ENCODE measurements at places on chromosomes 2 and 18. TPM values are rescaled to one million over a fixed set of nuclear protein-coding genes. Genes with fewer than 3 reads are reported as not detected.
A peak's percentile ranks its signal among the peaks of the same experiment; 100 is the strongest.

The ST8SIA3 gene
- total RNA-seq: 0.04 TPM

The CASP10 gene
- total RNA-seq: 7.5 TPM

DNA sequence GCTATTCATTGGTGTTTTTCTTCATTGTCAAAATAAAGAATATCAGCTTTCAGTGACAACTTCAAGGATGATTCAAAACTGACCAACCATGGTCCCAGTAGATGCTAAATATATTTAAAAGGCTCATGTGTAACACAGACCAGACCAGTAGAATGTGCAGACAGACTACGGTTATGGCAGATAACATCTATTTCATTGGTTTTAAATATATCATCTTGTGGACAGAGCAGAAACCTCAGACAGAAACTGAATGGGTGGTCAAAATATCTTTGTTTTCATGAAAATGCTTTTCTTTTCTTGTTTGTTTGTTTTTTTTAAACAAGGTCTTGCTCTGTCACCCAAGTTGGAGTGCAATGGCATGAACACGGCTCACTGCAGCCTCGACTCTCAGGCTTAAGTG lies 107.4 kb upstream of the CREB1 start:
- ATAC-seq: no peak

- ATAC-seq: peak; percentile 63
Measured at GRCh38 chr18:6414723-6415417, at the start of gene L3MBTL4. L3MBTL4 (minus strand) TSS chr18:6414911; CDS start chr18:6311625, 103,286 bp downstream.

The CAPN10 gene
- 21.3 TPM for total RNA-seq

The DSG2 gene
- 1.4 TPM for total RNA-seq

DNA sequence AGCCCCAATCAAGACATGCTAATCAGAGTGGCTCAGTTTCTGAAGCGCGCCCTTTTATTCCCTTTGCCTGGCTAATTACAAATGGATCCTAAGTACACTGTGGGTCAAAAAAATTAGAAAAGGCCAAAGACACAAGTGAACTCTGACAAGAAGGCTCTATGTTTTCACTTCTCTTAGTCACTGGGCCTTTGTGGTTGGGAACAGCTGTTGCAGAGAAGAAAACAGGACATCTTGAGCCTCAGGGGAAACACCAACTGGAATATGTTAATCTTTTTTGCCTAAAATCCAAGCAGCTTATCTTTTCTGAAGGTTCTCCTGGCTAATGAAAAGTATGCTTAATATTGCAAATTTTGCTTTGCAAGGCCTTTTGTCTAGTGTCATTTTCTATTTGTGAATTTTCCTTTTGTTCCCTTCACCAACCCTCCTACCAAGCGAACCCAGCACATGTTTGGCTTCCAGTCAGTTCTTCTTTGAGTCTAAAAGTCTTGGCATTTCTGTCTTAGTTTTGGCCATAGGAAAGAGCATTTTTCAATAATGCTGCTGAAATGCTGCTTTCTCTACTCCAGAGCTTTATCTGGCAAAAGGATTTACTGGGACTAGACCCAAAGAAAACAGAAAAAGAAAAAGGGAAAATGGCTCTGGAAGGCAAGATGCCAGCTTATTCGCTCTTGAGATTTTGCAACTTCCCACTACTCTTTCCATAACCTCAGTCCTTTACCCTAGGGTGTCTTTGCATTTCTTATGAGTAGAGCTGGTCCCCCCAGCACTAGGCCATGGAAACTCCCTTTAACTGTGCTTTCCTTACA lies 440.2 kb upstream of the ST6GAL2 start:
- peak; percentile 63 for ATAC-seq

DNA sequence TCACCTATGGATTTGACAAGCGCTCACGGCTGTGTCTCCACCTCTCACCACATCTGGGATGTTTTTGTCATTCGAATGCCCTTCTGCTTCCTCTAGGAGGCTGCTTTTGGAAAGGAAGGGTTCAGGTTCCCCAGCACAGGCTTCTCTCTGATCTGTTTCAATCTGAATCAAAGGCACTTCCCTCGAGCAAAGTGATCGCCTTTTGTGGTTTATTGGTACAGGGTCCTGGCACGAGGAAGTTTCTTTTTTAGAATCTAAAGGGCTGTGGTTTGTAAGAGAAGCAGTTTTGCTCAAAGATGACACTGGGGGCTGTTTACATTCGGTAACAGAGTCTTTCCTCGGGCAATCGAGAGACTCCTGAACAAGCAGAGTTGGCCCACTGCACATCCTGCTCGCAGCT lies 145.0 kb downstream of the DAW1 start:
- ATAC-seq: no peak

The SIX3 gene
- not detected for total RNA-seq

- peak; percentile 50 for ATAC-seq
Measured at GRCh38 chr2:237242091-237242536, 156.4 kb downstream of the COPS8 start.

- ATAC-seq: no peak
Measured at GRCh38 chr2:3494984-3495666, 24.2 kb downstream of the ADI1 start.

The ANKRD36B gene
- total RNA-seq: 89.7 TPM

GRCh38 chr2:5060956-5061355 lies 631.2 kb upstream of the SOX11 start:
- ATAC-seq: no peak

- ATAC-seq: no peak
Measured at GRCh38 chr18:37335409-37335736, 230.2 kb downstream of the CELF4 start.

DNA sequence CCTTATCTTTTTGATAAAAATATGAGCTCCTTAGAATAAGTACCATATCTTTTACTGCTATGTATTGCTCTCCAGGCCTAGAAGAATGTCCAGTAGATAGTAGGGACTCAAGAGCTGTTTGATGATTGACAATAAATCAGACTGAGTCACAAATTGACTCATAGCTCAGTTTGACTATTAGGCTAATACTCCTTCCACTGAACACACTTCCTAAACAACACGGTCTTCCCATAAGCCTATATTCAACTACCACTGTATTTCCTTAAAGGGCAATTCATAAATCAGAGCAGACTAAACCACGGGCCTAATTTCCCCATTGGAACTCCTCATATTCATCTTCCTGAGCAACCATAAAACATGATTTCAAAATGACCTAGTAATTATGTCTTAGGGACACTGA lies 258.5 kb downstream of the ALK start:
- no peak for ATAC-seq

GRCh38 chr2:51781691-51782090 lies 749.8 kb upstream of the NRXN1 start:
- ATAC-seq: no peak

DNA sequence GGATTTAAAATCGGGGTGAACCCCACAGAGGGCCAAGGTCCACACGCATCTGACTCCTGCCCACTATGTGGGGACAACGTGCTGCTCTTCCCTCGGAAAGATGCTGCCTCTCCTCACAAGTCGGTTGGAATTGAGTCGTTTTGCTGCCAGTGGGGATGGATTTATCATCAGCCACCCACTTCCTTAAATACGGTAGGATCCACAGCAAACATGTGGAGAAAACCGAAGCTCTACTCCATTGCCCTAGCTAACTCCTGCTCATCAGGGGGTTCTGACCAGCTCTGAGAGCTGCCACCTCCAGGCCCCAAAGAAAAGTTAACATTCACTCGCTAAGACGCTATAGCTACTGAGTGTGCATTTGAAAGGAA lies 80.9 kb downstream of the CHRNA1 start:
- ATAC-seq: peak; percentile 36

DNA sequence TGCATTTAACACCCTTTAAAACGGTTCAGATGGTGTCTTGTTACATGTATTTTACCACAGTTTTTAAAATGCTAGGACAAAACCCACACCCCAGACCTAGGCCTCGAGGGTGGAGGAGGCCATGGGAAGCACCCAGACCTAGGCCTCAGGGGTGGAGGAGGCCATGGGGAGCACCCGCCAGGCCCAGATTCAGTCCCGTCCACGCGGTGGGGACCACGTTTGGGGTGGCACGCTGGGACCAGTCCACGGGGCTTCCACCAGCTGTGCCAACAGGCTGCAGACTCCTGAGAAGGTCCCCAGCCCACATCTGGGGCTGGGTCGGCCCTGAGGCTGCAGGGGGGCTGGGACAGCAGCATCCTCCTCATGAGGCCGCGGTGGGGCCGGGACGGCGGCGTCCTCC lies 63.4 kb downstream of the SLC66A2 start:
- no peak for ATAC-seq

- no peak for ATAC-seq
Measured at GRCh38 chr2:36343606-36344005, 12.0 kb upstream of the CRIM1 start.

DNA sequence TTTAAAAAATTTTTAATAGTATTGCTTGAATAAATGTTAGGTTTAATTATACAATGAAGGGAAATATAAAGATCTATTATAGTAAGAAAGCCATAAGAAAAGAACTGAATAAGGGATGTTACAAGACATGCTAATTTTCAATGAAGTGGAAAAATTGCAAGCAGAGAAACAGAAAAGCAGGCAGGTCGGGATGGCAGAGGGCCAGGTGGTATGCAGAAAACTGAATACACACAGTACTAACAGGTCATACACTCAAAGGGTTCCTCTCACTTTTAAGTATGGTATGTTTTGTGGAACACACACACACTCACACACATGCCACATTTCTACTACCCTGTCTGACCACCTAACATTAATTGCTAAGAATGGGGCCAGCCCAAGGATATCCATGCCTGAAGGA lies 76.7 kb upstream of the DTNA start:
- ATAC-seq: no peak

The SPHKAP gene
- 0.16 TPM for total RNA-seq

- no peak for ATAC-seq
Measured at GRCh38 chr2:63751901-63752300, 89.8 kb upstream of the UGP2 start.

The MTHFD2 gene
- 22.4 TPM for total RNA-seq

- no peak for ATAC-seq
Measured at GRCh38 chr2:238141541-238142318, 3.3 kb downstream of the KLHL30 start.

- no peak for ATAC-seq
Measured at GRCh38 chr18:68822926-68823325, 25.0 kb downstream of the CCDC102B start.

The DPP4 gene
- total RNA-seq: 4.6 TPM

- ATAC-seq: no peak
Measured at GRCh38 chr2:183011743-183012142, 26.5 kb downstream of the NCKAP1 start.

DNA sequence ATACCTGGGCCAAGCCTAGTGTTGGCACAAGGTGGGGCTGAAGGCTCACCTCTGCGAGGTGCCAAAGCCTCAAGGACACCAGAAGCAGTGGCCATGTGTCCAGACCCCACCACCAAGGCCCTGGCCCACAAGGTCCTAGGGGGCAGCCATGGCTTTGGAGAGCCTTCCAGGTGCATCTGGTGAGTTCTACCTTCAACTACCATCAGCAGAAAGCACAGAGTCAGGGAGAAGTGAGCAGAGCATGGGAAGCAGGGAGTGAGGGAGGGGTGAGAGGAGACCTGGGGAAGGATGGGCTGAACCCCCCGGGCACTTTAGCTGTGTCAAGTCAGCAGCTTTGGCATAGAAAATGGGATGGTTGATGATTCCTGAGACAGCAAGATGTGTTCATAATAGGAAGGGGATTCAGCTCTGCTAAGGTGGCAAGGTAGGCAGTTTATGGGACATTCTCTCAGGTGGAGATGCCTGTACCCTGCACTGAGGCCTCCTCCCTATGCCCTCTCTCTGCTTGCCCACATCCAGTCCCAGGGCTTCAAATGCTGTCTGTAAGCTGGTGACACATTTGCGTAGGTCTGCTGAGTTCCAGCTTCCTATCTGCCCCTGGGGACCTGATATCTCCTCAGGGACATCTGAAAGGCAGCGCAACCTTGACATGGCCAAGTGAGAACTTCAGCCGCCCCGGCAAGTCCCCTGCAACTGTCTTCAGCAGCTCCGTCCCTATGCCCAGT lies 83.4 kb upstream of the RGPD5 start:
- ATAC-seq: no peak

DNA sequence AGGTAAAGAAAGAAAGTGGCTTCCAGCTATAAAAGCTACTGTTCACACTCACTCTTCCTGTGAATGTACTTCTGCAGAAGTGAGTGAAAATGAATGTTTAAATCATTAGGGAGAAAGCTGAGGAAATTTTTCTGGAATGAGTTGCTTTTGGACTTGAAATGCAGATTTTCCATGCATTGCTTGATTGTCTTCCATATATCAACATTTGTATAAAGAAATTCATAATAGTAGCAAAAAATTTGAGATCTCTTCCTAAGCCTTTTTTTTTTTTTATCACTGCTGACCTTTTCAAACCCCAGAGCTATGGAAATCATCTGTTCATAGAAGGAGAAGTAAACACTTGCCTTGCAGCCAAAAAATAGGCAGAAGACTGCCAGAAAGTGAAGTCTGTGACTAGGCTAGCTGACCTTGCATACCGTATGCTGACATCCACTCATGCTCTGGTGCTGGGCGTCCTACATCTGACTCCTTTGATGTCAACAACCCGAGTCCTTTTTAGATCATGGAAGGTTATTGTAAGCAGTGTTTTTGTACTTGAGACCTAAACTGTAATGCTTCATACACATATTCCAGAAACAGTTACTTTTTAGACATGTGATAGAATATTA lies 154.5 kb upstream of the RASGRP3 start:
- ATAC-seq: peak; percentile 59

DNA sequence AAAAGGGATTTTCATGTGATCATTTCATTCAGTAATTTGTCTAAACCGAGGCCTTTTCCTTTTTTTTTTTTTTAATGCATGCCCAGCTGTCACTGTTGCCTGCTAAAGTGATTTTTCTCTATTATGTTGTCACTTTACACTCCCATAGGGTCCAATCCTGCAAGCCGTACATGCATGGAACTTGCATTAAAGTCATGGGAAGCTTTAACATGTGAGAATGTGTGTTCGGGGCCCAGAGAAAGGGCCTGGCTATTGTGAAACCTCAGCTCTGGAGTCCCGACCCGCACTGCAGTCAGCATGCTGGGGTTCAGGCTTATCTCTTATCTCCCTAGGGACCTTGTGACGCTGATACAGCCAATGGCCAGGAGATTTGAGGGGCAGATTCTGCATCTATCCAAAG lies 474.6 kb downstream of the SLC4A3 start:
- ATAC-seq: no peak

The ZAP70 gene
- 0.46 TPM for total RNA-seq

The FIGN gene
- 14.5 TPM for total RNA-seq

GRCh38 chr2:190443778-190444481 lies 35.8 kb downstream of the MFSD6 start:
- ATAC-seq: no peak
